ENCODE measurements at places on chromosomes 7 and 10.

- DNase-seq = no peak
Observed at GRCh38 chr7:142025896-142026295, 30.2 kb downstream of the MGAM start.

DNA sequence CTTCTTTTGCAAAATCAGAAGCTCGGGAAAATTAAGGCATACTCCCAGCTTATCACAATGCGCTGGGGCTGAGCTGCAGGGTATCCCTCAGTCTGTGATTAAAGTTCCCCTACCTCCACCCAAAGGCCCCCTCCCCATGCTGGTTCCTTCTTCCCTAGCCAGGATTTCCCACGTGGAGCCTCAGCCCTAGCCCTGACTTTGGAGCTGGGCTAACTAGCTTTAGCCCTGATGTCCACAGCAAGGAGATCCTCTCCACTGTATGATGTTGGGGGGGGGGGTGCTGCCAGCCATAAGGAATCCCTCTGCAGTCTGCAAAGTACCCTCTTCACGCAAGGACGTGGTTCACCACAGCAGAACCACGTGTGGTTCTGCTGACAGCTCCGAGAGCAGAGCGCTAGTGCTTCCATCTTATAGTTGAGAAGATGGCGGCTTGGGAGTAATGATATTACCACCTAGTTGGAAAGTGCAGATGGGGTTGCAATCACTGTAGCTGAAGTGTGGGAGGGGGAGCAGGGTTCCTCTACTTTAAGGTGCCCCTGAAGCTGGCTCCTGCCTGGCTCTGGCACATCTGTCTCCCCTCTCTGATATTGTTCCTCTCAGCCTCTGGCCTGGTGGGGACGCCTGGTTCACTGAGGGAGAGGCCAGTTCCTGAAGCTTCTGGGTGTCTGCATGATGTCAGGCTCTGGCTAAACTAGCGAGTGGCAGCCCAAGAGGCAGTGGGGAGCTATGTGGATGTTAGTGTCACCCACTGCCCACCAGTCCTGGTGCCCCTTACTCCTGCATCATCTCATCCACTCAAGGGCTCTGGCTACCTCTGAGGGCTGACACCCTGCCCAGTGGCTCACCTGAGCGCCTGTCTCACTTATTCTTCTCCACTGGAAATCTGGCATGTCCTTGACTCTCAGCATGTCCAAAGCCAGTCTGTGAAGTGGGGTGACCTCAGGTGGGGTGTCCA lies 270.7 kb downstream of the RPS24 start:
- no peak for DNase-seq

- DNase-seq = no peak
Observed at GRCh38 chr7:7556852-7557251, 9.8 kb upstream of the MIOS start.

DNA sequence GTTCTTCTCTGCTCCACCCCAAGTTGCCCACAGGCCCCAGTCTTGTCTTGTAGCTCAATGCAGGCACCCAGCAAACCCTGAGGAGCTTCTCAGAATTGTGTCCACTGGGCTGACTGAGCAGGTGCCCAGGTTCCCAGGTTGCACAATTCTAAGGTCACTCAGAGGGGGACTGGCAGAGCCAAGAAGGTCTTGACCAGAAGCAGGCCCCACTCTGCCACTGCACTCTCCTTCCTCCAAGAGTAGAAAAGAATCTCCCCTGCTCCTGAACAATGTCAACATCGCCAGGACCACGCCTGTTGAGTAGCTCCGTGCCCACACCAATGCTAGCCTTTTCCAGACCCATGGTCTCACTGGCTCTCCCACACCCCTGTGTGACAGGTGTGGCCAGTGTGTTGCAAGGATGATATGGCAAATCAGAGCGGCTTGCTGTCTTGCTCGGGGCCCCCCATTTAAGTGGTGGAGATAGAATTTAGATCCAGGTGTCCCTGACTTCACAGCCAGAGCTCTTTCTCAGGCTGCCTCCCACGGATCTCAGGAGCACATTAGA lies 577 bp downstream of the LRRC18 start:
- no peak for DNase-seq

DNA sequence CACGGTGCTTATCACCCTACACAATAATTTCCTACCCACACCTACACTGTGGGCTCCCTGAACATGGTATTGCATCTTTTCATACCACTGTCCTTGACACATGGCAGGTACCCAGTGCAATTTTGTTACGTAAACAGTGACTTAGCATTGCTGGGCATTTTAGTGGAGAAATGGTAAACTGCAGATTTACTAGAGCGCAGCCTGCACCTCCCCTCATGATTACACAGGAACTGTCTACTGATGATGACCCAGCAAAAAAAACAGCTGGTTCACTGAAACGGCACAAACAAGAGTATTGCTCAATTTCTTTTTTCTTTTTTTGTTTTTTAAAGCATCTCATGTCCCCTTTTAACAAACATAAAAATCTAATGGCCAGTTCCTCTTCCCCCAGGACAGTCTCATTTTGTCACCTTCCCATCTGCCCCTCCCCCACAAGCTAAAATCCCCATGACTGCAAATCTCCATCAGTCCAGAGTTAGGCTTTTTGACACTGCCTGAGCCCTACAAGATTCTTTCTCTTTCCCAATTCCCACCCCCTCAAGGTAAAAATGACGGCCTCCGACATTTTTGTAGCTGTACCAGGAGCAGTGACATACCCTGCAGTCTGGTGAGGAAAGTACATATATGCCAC lies 2.8 kb downstream of the ZNF746 start:
- no peak for DNase-seq
